ENCODE measurements at places on chromosomes 6 and 20. TPM values are rescaled to one million over a fixed set of nuclear protein-coding genes. Genes with fewer than 3 reads are reported as not detected.

FNDC1 gene
- polyA plus RNA-seq: not detected

SLC25A27 gene
- not detected for polyA plus RNA-seq

LAMA4 gene
- polyA plus RNA-seq: not detected

EYS gene
- polyA plus RNA-seq: 0.04 TPM

TGM3 gene
- polyA plus RNA-seq: not detected

ENPP3 gene
- polyA plus RNA-seq: not detected

ADTRP gene
- 2.2 TPM for polyA plus RNA-seq

DEFB132 gene
- not detected for polyA plus RNA-seq

PDE10A gene
- not detected for polyA plus RNA-seq

BLCAP gene
- polyA plus RNA-seq: 112 TPM

ENPP1 gene
- 0.34 TPM for polyA plus RNA-seq

LAMA5 gene
- 10.1 TPM for polyA plus RNA-seq

RCAN2 gene
- not detected for polyA plus RNA-seq

All from IgD-negative memory B cell (primary cell).